Kasumi-1 (cell line): ENCODE measurements at places on chromosomes 6 and 20.

GRCh38 chr6:92122746-92123145 is 1296.6 kb downstream of the EPHA7 start:
- DNase-seq: peak; percentile 42

DNA sequence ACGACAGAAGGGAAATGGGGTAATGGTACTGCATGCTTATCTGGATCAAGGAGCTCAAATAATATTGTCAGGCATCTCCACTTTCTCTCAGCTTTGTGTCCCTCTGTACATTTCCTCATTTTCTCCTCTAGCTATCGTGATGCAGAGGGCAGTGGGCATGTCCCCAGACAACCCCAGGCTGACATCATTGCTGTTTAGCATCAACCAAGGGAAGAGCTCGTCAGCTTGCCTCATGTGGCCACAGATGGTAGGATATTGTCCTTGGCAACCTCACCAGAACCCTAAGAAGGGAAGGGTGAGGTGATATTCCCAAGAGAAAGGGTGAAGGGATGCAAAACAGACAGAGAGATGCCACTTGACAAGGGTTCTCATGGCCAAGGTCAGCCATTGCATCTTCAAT is 58.3 kb downstream of the MAFB start:
- no peak for DNase-seq

DNA sequence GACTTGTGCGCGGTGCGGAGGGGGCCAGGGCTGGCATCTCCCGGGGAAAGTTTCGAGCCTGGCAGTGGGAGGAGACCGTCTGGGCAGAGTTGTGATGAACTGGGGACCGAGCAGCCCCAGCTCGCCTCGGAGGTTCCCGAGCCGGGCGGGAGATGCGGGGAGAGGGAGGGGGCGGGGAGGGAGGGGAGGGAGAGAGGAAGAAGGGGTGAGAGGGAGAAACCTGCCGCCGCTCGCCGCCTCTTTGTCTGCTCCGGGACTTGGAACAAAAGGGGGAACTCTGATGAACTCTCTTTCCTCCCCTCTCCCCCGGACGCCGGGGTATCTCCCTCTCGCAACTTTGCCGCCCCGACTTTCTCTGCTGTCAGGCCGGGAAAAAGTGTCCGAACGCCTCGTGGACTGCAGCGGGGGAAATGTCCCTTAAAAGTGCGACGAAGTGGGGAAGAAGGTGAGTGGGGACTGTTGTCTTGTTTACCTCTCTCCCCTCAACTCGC is 72.7 kb downstream of the SOX4 start:
- DNase-seq: peak; percentile 57

GRCh38 chr20:4809707-4810106 is 88.0 kb downstream of the PRND start:
- DNase-seq: no peak

DNA sequence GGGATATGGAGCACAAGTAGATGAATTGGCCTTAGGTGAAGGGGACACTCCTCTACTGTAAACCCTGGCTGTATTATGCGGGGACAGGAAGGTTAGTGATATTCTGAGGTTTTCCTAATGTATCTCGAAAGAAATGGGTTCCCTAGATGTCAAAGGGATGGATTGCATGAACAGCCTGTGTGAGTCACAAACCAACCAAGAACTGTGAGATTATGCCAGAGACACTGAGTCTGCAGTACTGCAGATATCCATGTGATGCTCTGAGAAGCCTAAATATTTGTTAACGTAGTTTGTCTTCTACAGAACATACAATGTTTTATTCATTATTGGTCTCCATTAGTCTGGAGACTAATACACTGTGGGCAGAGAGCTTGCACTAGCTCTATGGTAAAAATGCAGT is 182.2 kb downstream of the AKAP7 start:
- DNase-seq: no peak

GRCh38 chr6:28001351-28001750 is 44.3 kb downstream of the OR2B6 start:
- DNase-seq: no peak

DNA sequence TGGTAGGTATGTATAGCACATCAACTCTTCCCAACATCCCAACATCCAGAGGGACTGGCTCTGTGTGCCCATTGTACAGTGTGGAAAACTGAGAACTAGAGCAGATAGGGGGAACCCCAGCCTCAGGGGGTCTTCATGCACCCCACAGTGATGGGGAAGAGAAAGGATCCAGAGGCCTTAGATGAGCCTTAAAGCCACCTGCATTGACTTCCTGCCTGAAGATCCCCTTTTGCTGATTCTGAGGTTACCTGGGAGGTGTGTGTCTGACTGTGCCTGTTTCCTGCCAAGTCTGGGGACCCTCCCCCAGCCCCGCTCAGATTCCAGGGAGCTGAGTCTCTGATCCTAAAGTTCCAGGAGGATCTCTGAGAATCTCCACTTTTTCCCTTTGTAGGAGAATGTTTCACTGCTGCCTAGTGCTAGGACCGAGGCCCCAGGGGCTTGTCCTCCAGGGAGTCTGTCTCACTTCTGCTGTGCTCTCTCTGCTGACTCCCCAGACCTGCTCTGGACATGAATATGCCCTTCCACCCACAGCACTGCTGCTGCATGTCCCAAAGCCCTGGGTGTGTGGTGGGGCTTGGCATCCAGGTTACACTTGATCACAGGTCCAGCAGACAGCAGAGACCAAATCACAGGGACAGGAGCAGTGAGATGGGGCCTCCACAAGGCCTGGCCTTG is 12.8 kb upstream of the PGC start:
- DNase-seq: no peak

GRCh38 chr6:144305567-144305966 is 20.4 kb downstream of the UTRN start:
- no peak for DNase-seq
